ENCODE measurements at places on chromosomes 1 and 21. TPM values are rescaled to one million over a fixed set of nuclear protein-coding genes. Genes with fewer than 3 reads are reported as not detected.
A peak's percentile ranks its signal among the peaks of the same experiment; 100 is the strongest.

CORT gene
- not detected for total RNA-seq

MNDA gene
- 6.9 TPM for total RNA-seq

DNA sequence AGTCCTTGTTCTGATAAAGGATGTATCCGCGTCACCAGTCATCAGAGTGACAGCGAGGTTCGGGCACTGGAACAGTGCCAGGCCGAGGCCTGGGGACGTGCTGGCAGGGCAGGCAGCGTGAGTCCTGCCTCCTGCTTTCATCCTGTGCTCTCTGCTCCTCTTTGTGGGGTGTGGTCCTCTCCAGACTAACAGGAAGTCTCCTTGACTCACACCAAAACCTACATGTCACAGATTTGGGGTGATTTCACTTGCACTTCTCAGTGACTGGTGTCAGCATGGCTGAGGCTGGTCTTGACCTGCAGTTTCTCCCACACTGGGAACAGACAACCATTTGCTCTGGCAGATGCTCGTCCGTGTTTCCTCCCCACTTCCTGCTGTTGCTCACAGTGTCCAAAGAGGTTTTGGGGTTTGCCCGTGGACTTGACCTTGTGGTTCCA is 8.8 kb upstream of the NLRP3 start:
- peak; percentile 80 for DNase-seq

DNA sequence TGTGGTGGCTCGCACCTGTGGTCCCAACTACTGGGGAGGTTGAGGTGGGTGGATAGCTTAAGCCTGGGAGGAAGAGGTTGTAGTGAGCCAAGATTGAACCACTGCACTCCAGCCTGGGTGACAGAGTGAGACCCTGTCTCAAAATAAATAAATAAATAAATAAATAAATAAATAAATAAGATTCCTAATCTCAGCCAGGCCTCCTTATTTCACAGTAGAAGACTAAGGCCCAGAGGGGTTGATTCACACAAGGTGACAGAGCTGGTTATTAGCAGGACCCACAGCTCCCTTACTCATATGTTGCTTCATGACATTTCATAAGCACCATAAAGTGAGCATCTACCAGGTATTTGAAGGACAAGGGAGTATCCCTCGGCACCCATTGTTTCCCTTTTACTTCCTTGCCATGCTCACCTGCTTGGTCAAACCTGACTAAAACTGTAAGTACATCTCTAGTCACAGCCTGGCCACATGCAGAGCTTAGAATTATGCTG is 32.7 kb downstream of the ALG14 start:
- DNase-seq: no peak

GRCh38 chr21:15759469-15759868 is 29.7 kb downstream of the USP25 start:
- no peak for DNase-seq

DNA sequence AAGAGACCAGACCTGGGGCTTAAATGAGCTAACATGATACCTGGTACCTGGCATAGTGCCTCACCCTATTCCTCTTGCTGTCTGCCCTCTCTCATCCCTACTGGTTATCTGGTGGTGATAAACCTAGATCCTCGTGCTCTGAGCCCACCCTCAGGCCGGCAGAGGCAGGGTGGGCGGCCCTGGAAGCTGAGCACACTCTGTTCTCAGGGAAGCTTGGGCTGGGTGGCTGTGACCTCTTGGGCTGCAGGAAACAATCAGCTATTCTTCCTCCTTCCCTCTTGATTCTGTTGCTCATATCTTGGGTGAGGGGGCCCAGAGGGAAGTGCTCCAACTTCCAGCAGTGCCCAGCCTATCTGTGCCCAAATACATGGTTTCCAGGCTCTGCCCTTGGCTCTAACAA is 42.0 kb downstream of the SDC3 start:
- no peak for DNase-seq

TAS1R1 gene
- not detected for total RNA-seq

Measured in cardiac septum (tissue), 1 donor.